IPS-NIHi11 (cell line): ENCODE measurements at places on chromosomes 16 and 17.

DNA sequence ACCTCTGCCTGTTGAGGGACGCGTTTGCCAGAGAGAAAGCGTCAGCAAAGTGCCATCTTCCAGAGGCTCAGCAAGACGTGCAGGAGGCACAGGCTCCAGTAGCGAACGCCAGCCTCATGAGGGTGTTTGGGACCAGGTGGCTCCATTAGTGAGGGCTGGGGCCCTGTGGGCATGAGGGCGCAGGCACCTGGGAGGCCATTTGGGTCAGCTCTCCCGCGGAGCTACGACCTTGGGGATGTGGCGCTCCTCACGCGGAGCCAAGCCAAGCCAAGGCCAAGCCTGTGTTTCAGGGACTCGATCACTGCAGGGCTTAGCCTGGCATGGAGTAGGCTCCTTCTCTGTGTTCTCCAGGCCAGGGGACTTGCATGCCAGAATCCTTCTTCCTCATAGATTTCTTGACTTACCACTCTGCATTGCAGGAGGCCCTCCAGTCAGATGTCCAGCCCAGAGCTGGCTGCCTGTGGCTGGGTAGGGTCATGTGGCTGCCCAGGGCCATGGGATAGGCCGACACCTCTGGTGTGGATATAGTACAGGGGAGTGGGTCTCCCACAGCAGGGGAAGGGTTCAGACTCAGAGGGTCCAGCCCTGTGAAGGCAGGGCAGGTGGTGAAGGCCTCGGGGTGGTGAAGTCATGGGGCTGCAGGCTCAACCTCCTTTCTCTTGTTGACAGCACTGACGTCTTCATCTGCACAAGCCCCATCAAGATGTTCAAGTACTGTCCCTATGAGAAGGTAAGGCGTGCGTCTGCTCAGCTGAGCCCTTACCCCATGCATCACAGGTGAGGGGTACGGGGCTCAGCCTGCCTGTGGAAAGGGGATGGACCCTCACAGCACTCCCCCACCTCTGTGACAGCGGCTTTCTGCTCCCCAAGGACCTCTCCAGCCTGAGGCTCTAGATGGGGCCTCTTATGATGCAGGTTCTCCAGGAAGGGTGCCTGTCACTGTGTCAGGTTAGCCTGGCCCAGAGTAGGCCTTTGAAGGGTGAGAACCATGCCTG is 19.6 kb downstream of the NT5M start:
- peak; percentile 5 for DNase-seq

- DNase-seq: no peak
Observed at GRCh38 chr16:84047626-84048025, 5.0 kb upstream of the SLC38A8 start.

- DNase-seq: no peak
Observed at GRCh38 chr17:58492238-58493121, 4.3 kb upstream of the HSF5 start.

DNA sequence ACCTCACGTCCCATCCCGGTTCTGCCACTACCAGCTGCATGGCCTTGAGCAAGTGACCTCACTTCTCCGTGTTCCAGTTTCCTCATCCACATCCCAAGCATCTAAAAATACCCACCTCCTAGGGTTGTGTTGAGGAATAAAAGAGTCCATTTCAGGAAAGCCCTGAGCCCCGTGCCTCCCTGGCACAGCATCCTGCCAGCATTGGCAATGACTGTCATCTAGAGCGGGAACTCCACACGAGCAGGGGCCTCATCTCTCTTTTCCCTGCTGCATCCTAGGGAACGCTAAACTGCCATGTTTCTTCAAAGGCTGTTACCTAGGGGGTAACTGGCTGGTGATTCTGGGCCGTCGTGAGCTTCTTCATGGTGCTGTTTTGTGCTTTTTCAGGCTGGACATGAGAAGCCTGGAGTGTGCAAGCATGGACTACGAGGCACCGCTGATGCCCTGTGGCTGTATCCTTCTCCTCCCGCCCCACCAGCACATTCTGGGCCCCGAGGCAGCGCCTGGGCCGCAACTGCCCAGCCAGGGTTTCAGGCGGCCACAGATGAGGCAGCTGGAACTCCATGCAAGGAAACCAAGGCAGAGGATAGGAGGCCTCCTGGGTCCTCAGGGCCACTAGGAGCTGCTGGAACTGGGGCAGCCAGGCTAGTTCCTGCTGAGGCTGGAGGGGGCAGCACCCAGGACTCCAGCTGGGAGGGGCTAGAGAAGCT is 221.4 kb downstream of the KATNIP start:
- no peak for DNase-seq

DNA sequence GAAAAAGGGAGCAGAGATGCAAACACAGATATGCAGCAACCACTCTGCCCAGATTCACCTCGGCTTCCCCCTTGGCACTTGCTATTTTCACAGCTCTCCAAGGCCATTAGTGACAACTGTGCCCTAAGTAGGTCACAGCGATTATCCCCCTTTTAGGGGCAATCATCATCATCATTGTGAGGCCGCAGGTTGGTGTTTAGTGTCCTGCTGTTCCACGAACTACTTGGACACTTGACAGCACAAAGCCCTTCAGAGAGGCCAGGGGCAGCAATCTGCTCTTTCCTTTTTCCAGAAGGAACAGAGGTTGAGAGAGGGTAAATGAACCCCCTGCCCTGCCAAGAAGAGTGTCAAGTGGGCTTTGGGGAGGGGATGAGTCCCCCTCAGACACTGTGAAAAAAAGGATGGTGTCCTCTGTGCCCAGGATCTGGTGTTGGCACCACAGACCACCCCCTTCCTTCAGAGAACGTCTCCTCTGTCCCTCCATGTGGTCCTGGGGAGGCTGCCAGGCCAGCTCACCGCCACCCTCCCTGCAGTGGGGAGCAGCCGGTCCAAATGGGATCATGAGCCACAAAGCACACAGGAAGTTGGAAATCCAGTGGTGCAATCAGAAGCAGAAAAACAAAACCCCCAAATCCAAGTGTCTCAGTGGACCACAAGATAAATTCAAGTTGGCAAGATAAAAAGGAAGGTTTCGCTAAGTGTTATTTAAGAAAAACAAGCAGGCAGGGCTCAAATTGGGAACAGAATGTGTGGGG is 78.4 kb upstream of the MED9 start:
- DNase-seq: no peak

DNA sequence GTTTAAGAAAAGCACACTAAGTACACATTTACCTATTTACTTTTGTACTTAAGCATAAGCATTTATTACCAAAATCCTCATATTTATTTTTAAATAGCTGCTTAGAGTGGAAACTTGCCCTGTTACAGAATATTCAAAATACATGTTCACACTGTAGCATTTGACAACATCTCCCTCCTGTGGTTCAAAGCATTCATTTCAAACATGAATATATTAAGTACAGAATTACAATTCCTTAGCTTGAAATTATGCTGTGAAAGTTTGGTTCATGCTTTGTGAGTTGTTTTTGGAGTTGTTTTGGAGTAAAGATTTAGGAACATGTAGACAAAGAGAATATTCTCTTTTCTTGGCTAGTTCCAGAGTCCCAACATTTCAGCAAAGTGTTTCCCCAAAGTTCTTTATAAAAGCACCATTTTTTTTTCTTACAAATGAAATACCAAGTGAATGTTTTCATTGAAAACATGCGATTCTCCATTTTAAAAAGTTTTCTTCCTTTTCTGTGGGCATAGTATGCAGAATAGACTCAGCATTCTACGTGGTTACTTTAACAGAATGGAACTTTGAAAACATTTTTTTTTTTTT is 33.2 kb downstream of the TUBD1 start:
- no peak for DNase-seq

DNA sequence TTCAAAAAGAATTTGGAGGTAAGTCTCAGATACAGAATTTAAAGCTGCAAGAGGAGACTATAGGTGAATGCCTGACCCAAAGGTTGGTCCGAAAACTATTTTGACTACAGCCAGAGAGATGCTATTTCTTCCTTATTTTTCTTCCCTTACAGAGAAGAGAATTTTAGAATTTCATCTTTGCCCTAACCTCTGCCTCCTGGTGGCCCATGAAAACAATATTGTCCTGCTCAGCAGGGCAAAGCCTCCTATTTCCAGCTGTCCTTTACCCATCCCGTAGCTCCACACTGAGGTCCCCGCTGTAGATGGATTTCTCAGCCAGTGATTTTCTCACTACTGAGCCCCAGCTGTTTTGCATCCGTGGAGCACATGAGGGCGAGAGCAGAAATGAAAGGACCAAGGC is 24.6 kb downstream of the HOXB1 start:
- no peak for DNase-seq

DNA sequence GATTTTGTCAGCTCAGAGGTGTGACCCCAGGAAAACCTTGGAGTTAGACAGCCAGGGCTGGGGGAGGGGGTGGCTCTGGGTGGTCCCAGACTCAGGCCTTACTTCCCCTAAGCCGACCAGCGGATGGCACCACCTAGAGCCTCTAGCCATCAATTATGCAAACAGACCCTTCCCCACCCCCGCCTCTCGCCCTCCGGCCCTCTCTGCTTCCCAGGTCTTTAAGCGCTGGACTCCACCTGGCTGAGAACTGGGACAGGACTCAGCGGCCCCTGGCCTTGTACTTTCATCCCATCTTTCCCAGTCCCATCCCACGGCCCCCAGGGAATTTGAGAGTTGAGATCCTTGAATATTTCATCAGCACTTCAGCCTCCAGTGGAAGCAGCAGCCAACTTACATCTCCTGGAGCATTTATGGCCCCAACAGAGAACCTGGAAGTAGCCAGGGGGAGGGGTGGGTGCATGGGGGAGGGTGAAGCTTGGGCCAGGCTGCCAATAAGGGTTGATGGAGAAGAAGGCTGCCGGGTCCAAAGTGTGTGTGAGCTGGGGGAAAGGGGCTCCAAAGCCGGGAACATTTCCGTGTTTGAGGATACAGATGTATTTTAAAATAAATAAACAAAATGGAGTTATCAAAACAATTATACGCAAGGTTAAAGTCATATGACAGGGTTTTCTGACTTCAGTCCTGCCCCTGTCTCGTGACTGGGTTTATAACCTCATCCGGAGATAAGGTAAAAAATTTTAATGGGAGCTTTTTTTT is 7.5 kb upstream of the JUP start:
- DNase-seq: no peak

DNA sequence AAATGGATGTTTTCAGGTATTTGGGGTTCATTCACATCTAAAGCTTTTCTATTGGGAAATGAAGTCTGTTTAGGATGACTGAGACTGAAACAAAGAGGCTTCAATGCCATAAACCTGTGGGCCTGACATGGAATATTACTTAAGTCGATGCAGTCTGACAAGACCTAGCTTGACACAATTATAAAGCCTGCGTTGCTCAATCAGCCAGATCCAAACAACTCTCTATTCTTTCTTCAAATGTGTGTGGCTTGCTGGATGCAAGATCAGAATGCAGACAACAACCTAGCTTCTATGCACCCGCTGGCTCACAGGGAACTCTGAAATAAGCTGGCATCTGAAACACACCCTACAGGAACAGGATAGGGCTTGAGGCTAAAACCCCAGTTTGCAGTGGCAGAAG is 40.0 kb downstream of the RFFL start:
- no peak for DNase-seq

DNA sequence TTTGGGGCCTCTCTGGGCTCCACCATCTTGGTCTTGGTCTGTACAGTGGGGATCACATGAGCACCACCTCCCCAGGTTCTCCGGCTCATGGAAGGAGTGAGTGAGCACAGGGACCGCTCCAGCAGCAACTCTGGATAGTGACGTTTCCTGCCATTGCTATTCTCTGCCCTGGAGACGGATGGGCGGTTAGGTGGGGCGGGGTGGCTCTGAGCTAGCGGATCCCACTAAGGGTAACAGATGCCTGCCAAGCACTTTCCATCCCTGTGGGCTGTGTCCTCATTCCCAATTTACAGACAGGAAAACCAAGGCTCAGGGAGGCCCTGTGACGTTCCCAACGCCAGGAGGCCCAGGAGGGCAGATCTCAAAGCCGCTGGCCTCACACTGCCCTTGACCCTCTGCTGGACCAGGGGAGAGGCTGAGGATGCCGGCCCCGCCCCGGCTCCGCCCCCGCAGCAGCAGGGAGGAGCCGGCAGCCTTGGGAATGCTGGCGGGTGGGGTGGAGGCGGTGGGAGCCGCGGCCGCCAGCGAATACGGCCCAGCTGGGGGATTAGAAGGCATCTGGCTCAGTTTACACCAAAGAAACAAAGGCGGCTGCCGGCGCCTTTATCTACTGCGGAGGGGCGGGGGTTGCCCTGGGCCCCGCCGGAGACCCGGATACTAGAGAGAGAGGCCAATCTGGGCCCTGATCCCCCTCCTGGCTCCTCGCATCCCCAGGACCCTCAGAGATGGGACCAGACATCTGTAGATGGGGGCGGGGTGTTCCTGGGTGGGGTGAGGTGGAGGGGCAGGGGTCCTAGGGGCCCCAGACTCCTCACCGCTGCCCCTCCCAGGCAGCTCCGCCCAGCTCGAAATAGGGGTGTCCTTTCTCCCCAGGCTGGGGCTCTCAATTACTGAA is 122.3 kb upstream of the CIBAR2 start:
- DNase-seq: peak; percentile 98

GRCh38 chr16:21116148-21116693 is 34.4 kb downstream of the DNAH3 start:
- DNase-seq: no peak

GRCh38 chr16:14415291-14415690 is 214.8 kb downstream of the PARN start:
- no peak for DNase-seq

- no peak for DNase-seq
Observed at GRCh38 chr17:11486868-11487310, 111.4 kb upstream of the DNAH9 start.

GRCh38 chr17:12719948-12720347 is 54.3 kb downstream of the MYOCD start:
- DNase-seq: no peak

DNA sequence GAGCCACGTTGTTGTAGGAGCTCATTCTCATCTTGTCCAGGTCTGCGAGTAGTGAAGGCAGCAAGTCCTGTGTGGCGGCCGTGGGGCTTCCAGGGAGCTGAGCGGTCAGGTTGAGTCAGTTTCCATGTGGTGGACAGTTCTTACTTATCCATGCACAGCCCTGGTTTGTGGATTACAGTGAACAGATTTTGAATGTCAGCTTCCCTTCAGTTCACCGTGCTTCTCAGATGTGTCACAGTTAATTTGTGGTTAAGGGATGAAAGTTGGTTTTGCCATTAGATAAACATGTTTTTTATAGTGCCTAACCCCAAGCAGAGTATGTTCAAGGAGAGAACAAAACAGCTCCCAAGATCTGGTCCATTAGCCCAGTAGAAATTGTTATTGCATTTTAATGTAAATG is 103.1 kb downstream of the RPTOR start:
- no peak for DNase-seq

DNA sequence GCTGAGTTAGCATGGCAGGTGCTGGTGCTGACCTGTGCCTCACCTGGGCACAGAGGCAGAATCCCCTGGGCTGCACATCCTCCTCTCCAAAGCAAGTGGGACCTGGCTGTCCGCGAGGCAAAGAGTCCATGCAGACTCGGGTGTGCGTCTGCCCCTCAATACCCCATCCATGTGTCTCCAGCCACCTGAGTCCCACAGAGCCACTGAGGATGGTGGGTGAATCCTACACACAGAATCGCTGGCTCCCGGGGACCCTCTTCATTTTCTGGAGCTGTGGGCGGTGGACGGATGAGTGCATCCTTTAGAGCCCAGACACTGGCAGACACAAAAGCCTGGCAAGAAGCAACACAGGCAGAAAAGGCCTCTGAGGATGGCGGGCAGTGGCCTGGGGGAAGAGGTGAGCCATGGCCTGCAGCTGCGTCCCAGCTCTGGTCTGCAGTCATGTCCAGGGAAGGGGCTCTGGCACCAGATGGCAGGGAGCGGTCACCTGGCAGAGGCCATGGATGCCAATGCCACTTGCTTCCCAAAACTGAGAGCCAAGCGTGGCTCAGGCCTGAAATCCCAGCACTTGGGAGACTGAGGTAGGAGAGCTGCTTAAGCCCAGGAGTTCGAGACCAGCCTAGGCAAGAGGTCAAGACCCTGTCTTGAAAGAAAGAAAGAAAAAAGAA is 29.9 kb downstream of the AXIN1 start:
- no peak for DNase-seq
